CD4-positive, alpha-beta T cell treated with Interleukin-2 at 100 ng/mL for 4 hours (primary cell): ENCODE measurements at places on chromosomes 2 and 18.

GRCh38 chr2:100483895-100484294 lies 13.6 kb downstream of the NMS start:
- no peak for DNase-seq

DNA sequence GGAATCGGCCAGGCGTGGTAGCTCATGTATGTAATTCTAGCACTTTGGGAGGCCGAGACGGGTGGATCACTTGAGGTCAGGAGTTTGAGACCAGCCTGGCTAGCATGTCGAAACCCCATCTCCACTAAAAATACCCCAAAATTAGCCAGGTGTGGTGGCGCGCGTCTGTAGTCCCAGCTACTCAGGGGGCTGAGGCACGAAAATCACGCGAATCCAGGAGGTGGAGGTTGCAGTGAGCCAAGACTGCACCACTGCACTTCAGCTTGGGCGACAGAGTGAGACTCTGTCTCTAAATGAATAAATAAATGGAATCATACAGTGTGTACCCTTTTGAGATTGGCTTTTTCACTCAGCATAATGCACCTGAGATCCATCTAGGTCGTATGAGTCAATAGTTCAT lies 19.4 kb upstream of the TTC39C start:
- no peak for DNase-seq

GRCh38 chr2:735670-736218 lies 58.5 kb upstream of the TMEM18 start:
- no peak for DNase-seq

GRCh38 chr18:26746826-26747475 lies 118.6 kb downstream of the AQP4 start:
- no peak for DNase-seq

DNA sequence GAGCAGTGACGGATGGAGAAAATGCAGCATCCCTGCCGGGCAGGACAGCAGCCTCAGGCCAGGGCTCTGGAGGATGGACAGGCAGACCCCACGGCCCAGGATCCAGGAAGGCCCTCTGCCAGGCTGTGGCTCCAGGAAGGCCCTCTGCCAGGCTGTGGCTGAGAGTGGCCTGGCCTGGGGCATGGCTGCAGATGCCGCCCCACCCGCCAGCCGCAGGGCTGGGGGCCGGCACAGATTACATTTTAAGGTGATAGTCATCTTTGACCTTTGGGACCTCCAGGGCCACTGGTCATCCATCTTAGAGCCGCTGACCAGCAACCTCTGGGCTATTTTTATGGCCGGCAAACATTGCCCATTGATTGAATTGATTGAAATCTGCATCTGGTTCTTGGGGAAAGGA lies 98.0 kb upstream of the BOD1L2 start:
- no peak for DNase-seq

DNA sequence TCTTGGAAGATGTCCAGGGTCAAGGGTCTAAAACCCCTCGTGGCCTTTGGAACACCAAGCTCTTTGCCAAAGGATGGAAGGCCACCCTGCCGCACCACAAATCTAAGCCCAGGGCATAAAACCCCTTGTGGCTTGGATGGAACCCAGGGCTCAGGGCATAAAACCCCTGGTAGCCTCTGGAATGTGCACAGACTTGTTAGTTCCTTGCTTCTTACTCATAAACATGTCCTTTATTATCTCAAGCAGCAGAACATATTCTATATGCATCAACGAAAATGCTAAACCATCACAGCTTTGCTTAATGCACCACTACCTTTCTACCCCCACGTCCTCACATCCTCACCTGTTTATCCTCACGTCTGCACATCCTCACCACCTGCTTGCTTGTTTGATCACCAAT lies 998.0 kb downstream of the DSC3 start:
- DNase-seq = no peak

GRCh38 chr18:11572201-11572600 lies 37.2 kb upstream of the SLC35G4 start:
- no peak for DNase-seq

DNA sequence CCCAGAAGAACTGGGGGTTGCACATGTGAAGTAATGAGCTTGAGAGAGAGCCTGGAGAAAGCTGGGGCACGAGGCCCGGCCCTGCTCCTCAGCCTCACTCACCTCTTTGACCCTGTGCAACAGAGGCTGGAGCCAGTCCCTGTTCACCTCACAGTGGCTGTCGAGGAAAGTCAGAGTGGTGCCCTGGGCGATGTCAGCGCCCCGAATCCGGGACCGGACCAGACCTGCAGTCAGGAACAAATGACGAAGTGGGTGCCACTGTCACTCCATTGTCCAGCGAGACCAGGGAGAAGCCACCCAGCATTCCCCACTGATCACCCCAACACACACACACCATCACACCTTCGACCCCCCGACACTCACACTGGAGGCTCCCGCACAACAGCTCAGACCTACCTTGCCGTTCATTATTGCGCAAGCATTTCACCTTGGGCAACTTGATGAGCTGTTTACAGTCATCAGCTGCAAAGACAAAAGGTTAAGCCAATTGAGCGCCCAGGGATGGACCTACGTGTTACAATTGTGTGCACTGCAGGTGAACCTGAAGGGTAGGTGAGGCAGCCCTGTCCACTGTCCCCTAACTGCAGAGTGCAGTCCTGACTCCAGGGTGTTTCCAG lies 148.4 kb upstream of the CAPN13 start:
- DNase-seq = no peak

DNA sequence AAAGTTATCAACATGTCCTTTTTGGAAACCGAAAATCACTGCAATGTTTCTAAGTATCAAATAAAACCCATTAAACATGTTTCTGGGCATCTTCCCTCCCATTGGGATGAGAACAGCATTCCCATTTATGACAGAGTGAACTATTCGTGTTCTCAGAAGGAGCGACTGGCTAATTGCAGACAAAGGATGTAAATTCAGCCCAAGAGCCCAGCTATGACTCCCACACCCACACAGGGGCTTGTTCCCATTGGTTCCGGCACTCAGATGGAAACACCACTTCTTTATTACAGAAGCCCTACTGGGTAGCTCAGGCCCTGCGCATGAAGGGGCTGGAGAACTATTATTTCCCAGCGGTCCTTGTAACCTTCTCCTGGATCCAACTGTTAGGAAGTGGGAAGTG lies 16.6 kb upstream of the NPAS2 start:
- DNase-seq = no peak

GRCh38 chr2:30511122-30512083 lies 64.4 kb downstream of the LCLAT1 start:
- DNase-seq = no peak

DNA sequence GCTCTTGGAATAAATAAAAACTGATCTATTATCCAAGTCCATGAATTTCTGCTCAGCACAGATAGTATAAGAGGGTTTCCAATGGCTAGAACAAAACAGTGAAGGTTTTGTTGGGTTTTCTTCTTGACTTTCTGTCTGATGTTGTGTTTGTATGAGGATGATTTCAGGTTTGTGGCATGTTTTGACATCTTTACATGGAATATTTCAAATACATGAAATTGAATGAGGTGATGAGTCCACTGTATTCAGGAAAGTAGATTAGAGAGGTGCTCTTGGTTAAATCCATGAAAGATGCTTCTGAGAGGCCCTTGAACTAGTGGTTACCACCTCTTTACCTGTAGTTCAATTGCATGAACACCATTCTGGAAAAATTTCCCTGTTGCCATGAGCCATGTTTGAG lies 84.3 kb downstream of the RAPGEF4 start:
- no peak for DNase-seq

GRCh38 chr18:38602341-38602740 lies 1036.7 kb upstream of the CELF4 start:
- no peak for DNase-seq

DNA sequence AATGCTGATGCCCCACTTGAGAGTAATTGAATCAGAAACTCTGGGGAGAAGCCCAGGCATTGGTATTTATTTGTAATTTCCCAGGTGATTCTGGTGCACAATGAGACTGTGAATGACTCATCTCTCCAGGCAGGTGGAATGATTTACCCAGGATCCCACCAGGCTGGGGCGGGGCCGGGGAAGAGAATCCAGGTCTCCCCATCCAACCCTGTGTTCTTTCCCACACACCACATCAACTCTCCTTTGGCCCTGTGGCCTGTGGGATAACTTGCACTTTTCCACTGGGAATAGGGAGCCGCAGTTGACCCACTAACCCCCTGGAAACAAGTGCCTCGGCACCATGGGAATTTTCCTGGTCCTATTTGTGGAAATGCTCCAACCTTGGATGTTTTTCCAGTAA lies 409.8 kb downstream of the ZNF521 start:
- DNase-seq = no peak

- DNase-seq = no peak
These were observed 63.7 kb downstream of the FARSB start for GRCh38 chr2:222592176-222592575.

DNA sequence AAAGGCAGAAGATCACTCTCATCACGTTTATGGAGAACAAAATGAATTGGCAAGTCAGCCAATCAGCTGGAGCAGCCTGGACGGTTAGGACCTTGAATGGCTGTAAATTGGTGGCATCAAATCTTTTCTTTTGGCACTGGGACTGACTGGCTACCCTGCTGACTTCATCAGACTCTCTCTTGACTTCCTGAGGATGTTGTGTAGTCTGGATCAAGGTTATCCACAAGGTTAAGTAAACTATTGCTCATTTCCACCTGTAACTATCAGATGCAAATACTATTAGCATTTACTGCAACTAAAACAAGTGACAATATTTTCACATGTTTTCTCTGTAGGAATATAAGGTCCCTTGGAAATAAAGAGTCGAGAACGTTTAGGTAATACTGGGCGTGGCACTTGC lies 134.3 kb upstream of the RASGRP3 start:
- DNase-seq = no peak

GRCh38 chr2:39107156-39107555 lies 13.7 kb downstream of the SOS1 start:
- no peak for DNase-seq

- no peak for DNase-seq
These were observed 32.5 kb downstream of the TET3 start for GRCh38 chr2:74017223-74017622.

DNA sequence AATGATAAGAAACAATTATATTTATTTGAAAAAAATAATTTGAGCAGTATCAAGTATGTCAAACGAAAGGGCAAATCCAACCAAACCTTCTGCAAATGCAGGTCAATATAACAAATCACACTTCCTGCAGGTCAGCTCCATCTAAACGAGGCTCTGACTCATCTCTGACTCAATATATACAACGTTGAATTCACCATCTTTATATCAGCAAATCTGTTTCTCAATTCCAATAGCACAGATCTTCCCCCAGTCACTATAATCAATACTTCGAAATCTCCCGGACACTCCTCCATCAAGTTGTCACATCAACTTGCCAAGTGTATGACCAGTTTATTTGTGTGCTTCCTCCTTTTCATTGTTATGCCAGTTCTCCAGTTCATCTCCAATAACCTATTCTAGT lies 388.9 kb downstream of the ZEB2 start:
- DNase-seq = no peak

DNA sequence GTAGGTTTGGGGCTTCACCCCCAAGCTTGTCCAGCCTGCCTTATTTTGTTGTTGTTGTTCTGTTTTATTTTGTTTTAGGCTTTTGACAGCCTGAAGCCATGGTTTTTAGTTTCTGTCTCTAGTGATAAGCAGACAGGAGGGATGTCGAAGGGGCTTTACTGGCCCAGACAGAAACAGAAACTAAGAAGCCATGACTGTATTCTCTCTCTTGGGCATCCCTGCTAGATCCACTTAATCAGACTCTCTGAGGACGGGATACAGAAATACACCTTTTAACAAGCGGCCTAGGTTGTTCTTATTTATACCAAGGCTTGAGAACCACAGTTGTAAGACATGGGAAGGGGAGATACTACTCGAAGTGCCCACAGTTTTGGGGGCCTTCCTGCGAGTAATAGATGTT lies 330.9 kb downstream of the SLC8A1 start:
- no peak for DNase-seq

DNA sequence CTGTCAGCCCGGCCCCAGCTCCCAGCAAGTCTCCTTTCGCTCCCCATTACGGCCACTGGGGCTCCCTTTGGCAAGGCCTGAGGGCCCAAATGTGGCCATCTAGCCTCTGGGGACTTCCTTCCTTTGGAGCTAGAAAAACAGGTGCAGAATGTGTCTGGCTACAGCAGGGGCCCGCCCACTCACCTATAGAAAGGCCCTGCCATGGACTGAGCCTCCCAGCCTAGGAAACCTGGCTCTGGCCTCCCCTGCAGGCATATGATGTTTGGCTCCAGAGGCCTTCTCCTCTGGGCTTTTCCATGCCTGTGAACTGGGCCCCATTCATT lies 55.3 kb upstream of the ALPP start:
- DNase-seq = no peak

DNA sequence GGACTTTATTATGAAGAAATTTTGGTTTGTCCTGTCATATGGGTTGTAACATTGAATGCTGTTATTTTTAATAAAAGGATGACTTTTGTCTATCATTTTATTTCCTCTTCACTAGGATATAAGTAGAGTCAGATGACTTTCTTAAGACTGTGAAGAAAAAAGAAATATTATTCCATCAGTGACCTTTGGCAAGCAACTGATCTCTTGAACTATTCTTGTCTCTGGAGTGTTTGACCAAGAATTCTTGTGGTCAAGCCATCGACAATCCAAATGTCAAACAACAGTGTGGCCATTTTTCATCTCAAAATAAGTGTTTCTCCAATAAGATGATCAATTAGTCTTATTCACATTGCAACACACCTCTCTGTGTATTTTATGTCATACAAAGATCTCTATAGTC lies 24.9 kb downstream of the HOXD1 start:
- no peak for DNase-seq

DNA sequence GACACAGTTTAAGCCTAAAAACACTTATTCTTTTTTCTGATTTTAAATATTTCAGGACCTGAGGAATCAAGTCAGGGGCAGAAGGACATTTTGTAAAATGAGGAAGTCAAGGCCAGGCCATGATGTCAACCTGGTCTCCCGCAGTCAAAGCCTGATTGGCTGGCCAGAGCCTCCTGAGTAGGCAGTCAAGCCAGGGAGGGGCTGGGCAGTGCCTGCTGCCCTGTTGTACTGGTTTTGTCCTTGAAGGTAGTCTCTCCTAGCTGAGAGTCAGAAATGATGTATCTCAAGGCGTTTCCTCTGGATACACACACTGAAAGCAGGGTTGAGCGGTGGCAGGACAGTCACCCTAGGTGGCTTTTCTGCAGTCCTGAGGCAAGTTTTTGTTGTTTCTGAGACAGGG lies 19.8 kb downstream of the CCT7 start:
- DNase-seq = no peak

DNA sequence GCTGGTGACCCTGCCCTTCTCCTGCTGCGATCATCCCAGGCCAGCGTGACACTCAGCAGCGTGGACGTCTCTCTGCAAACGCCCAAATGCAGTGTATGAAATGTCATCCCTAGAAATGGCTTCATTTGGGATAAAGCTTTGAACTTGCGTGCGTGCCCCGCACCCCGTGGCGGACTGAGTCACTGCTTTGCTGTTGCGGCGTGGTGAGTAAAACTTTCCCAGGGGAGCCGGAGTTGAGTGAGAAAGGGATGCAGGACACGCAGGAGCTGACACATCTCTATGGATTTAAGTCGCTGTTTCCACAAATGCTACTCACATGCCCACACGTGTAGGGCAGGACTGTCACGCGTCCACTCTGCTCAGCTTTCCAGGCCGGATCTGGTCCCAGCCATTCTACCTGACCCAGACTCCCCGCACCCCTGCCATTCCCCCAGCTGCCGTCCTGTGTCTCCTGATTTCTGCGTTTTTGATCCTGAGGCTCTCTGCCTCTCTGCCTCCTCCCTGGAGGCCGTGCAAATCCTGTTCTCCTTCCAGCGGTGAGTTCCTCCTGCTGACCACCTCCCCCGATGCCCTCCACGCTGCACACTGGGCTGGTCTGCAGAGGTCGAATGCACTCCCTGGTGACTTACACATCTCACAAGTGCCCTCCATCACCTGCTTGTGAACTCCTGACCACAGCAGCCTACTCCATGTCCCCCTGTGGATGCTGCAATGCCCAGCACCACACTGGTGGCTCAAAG lies 88.9 kb downstream of the MBP start:
- no peak for DNase-seq
